ENCODE measurements at places on chromosomes 13 and 19.

DNA sequence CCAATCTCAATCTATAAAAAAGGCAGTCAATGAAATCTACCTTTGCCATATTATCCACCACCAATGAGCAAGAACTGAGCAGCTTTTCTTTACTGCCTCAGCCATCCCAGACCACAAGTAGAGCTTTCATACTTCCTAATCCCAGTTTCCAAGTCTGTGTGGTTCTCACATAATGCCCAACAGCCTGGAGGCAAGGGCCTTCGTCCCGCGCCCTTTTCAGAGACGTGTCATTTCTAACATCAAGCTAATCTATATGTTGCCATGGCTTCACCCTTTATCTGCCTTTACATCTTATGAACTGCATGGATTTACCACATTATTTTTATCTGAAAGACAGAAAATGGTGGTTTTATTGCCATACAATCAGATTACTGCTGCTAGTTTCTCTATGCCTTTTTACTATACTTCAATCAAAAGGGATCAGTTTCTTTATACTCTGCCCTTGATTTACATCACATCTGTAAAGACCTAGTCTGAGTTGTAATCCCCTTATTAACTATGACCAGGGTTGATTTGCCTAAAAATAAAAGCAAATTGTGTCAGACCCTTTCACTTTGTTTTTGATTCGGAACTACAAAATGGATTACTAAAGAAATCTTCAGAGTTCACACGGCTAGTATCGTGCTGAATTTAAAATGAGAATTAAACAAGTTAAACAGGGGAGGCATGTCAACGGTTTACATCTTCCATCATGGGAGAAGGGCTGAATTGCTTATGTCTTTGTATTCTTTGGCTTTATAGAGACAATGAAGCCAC, 5.9 kb downstream of the EFNB2 start:
- no peak for DNase-seq

GRCh38 chr13:24328145-24328544, 18.8 kb downstream of the C1QTNF9 start:
- no peak for DNase-seq

GRCh38 chr19:801030-801860, 4.0 kb downstream of the PTBP1 start:
- no peak for DNase-seq

DNA sequence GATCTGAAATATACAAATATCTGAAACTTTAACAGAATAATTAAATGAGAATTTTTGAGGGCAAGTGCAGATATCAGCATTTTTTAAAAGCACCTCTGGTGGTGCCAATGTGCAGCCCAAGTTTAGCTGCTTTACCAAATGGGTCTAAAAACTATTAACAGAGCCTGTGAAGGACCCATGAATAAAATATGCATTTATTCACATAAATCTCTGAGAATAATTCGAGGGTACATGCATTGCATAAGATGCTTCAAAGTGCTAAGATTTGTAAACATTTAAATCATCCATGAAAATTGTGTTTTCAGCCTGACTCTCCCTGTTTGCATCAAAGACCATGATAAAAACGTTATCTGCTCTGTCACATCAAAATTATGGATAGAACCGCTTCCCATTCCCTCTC, 47.1 kb upstream of the TNFSF11 start:
- DNase-seq = no peak

DNA sequence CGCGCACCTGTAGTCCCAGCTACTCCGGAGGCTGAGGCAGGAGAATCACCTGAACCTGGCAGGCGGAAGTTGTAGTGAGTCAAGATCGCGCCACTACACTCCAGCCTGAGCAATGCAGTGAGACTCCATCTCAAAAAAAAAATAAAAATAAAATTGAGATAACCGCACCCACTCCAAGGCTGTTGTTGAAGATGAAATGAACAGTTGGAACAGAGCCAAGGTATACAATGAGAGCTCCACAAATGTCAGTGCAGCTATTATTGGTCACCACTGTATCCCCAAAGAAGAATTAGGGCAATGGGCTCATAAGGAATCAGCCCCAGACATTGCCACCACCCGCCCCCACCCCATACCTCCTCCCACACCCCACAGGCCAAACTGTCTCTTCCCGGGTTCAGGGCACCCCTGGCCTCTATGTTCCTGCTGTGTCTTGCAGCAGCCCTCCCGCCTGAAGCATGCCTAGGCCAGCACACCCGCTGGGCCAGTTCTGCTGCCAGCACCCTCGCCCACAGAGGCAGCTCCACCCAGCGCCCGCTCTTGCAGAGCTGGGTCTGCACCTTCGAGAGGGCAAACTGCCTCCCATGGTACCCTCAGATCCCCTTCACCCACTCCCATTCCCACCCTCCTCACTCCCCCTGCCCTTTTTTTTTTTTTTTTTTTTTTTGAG, 3.5 kb upstream of the S1PR5 start:
- no peak for DNase-seq

- DNase-seq = no peak
Observed at GRCh38 chr19:14576363-14576762, 4.5 kb upstream of the NDUFB7 start.

- DNase-seq = peak; percentile 79
Observed at GRCh38 chr19:17719730-17720400, 585 bp downstream of the MAP1S start.

- no peak for DNase-seq
Observed at GRCh38 chr13:53054569-53054968, 26.0 kb downstream of the OLFM4 start.

GRCh38 chr19:4606921-4607678, 32.2 kb upstream of the TNFAIP8L1 start:
- no peak for DNase-seq

GRCh38 chr13:76790526-76790925, 95.7 kb downstream of the KCTD12 start:
- no peak for DNase-seq

DNA sequence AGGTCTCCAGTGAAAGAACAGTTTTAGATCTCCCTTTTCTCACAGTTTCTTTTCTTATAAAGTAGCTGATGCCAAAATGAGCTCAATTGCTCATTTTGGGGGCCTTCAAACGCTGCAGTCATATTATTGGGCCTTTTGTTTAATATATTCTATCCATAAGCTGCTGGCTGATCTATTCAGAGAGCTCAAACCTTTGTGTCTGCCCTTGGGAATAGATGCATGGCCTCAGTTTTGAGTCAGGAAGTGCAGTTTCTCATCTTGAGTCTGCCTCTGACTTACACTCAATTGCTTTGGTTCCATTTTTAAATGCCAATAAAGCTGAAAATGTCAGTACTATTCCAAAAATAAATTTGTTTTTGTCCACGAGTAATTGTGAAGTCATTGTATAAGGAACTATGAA, 468.9 kb downstream of the KLF12 start:
- no peak for DNase-seq

DNA sequence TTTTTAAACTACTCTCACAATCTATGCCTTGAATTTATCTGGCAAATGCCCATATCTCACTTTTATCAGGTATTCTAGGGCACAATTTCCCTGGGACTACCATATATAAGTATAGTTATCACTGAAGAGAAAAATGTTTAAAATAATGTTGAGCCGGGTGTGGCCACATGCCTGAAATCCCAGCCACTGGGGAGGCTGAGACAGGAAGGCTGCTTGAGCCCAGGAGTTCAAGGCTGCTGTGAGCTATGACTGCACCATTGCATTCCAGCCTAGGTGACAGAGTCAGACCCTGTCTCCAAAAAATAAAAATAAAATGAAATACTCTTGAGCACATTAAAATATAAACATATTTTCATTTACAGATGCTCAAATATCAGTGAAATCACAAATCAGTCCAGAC, 4.1 kb downstream of the KATNAL1 start:
- no peak for DNase-seq

DNA sequence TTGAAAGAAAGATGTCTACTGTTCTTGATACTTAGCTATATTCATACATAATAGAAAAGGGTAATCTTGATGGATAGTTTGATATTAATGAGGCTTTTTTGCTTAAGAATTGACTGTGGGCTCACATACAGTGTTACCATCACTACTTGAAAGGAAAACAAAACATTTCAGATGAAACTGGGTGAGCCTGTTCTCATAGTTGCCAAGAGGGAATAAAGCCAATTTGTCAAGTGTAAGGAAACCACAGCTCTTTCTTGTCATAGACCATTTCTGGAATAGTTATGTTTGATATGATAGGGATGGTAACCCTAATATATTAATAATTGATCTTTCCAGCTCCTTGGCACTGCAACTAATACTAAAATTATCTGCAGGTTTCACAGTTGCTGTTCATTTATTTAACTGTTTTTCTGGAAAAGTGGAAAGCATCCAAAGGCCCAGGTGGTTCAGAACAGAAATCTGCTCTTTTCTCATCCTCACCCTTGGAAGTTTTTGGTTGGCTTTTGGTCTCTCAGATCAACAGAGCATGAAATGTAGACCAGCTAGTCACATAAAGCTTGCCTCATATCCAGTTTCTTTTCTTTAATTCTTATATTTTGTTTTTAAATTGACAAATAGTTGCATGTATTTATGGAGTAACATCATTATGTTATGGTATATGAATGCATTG, 43.2 kb downstream of the ARHGEF7 start:
- no peak for DNase-seq

Data from stimulated activated CD4-positive, alpha-beta T cell treated with anti-CD3 and anti-CD28 coated beads, Interleukin-4, amount 100 ng/mL, for 4 hours (primary cell).